ENCODE measurements at places on chromosomes 12 and 14. TPM values are rescaled to one million over a fixed set of nuclear protein-coding genes. Genes with fewer than 3 reads are reported as not detected.

HPD gene
- total RNA-seq = not detected

OR4E2 gene
- not detected for total RNA-seq

DLGAP5 gene
- 42.2 TPM for total RNA-seq

MYO1A gene
- total RNA-seq = 1.4 TPM

LRRC43 gene
- total RNA-seq = 0.29 TPM

SPIC gene
- total RNA-seq = not detected

VIPAS39 gene
- 21.2 TPM for total RNA-seq

TGM1 gene
- 6.7 TPM for total RNA-seq

APOLD1 gene
- total RNA-seq = 11.0 TPM

ANKRD33 gene
- total RNA-seq = not detected

GUCY2C gene
- not detected for total RNA-seq

TAS2R14 gene
- 5.2 TPM for total RNA-seq

ORAI1 gene
- total RNA-seq = 74.2 TPM

DBX2 gene
- total RNA-seq = not detected

NRL gene
- total RNA-seq = 2.4 TPM

BEGAIN gene
- total RNA-seq = 1.2 TPM

IFI27L2 gene
- 68.1 TPM for total RNA-seq

FAM90A1 gene
- not detected for total RNA-seq

GARIN6 gene
- not detected for total RNA-seq

DCN gene
- total RNA-seq = not detected

LIMA1 gene
- total RNA-seq = 31.9 TPM

KCNH3 gene
- total RNA-seq = 0.71 TPM

MLH3 gene
- 20.2 TPM for total RNA-seq

KITLG gene
- total RNA-seq = not detected

ESR2 gene
- total RNA-seq = 0.05 TPM

POTEM gene
- not detected for total RNA-seq

KLRK1 gene
- 0.12 TPM for total RNA-seq

RNASE3 gene
- total RNA-seq = not detected

KRT78 gene
- total RNA-seq = not detected

JAG2 gene
- total RNA-seq = 7.2 TPM

SOAT2 gene
- not detected for total RNA-seq

DPY19L2 gene
- total RNA-seq = 0.56 TPM

STAB2 gene
- total RNA-seq = not detected

FBLN5 gene
- total RNA-seq = 1.9 TPM

LRP1 gene
- total RNA-seq = 1.1 TPM

CLEC6A gene
- total RNA-seq = not detected

FAIM2 gene
- total RNA-seq = 0.83 TPM
